ENCODE measurements at places on chromosomes 5 and 9.

DNA sequence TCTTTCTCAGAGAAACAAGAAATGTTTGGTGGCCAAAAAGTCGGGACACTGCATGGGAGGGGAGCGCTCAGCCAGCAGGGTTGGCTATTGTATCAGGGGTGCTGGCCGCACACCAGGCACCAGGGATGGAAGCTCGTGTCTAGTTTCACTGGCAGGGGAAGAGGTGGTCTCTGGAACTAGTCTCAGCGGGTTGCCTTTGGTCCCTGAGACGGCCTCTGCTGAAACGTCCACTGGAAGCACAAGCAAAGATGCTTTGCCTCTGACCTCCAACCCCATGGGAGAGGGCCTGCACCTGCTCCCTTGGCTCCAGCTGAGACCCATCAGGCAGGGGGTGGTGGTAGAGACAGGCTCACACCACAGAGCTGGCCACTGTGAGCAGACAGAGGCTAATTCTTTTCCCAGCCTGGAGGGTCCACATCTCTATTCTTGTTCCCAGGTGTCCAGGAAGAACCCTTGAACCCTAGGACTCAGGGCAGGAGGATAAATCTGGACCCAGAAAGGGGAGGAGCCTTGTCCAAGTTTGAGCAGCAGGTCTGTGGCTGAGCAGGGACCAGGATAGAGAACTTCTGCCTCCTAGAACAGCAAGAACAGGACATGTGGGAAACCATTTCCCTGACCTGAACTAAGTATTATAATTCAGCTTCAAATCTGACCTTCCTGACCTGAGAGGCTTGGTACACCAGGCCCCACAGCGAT lies 102.6 kb downstream of the RGS3 start:
- DNase-seq = no peak

- no peak for DNase-seq
Measured at GRCh38 chr9:130368631-130369103, 76.1 kb upstream of the ASS1 start.

DNA sequence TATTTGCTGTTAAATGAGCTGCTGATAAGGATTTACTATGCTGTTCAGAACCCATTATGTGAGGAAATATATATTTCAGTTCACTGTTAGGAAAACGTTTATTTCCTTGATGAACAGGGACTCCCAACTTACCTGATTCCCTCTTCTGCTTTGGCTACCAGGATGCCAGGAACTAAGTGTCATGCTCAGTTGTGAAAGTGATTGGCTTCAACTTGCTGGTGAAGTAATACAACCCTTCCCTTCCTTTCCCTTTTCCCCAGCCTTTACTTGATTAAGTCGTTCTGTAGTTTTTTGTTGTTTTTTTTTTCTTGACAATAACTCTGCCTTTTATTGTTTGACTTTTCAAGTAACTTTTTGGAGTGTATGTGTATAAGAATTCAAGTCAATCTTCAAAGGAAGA lies 309.3 kb downstream of the DOCK8 start:
- no peak for DNase-seq

DNA sequence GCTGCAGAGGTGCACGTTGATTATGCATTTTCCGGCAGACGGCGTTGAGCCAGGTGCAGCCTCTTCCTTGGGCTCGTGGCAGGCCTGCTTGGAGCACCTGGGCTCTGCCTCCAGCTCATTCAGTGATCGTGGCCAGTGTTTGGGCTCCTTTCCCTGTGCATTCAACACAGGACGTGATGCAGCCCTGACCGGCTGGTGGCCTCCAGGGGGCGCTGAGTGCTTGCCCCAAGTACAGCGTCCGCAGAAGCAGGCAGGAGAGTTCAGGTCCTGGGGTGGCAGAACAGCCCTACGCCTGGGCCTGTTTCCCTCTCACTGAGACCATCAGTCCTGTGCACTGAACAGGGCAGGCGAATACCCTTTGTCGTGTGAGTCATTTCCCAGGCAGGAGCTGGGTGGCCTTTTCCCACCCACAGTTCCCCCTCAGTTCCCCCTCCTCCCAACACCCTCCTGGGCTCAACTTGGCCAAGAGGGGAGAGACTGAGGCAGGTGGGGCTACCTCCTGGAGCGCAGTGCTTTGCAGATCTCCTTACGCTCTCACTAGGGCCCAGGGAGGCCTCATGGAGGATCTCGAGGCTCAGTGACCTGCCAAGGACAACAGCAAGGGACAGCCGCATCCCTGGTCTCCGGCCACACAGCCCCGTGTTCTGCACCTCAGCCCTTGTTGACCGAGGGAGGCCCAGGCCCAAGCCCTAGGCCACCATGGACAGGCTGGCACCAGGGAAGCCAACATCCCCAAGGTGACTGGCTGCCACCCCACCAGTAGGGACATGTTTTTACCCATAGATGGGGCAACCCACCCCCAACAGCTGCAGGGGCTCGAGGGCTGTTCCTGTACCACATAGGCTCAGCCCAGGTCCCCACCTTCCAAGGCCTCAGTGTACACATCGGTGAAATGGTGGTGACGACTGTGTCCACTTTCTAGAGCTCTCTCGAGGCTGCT lies 52.9 kb downstream of the LRSAM1 start:
- peak; percentile 63 for DNase-seq

GRCh38 chr5:178940569-178941360 lies at the start of gene ZNF454:
ZNF454 (plus strand) TSS chr5:178941198; CDS start chr5:178942792, 1,594 bp downstream.
- no peak for DNase-seq

- no peak for DNase-seq
Measured at GRCh38 chr5:128192368-128192767, 108.8 kb downstream of the SLC12A2 start.

DNA sequence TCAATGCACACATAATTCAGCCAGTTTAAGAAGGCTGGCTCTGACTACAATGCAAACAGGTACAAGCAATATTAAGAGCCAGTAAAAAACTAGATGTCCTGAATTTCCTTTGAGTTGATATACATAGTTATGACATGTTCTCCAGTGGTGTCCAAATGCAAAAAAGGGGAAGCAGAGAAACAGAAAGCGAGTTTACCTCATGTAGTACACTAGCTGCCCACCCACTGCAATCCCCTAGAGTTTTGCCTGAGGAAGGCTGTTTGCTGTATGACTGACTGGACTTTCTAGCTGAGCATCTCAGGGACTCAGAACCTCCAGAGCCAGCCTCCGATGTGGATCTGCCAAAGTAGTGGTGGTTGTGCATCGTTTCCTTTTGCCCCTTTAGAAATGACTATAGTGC lies 44.8 kb upstream of the SLC1A3 start:
- no peak for DNase-seq

GRCh38 chr9:116141864-116142561 lies 11.6 kb upstream of the PAPPA start:
- DNase-seq = no peak

- no peak for DNase-seq
Measured at GRCh38 chr9:35680331-35681105, 6.8 kb downstream of the CA9 start.

DNA sequence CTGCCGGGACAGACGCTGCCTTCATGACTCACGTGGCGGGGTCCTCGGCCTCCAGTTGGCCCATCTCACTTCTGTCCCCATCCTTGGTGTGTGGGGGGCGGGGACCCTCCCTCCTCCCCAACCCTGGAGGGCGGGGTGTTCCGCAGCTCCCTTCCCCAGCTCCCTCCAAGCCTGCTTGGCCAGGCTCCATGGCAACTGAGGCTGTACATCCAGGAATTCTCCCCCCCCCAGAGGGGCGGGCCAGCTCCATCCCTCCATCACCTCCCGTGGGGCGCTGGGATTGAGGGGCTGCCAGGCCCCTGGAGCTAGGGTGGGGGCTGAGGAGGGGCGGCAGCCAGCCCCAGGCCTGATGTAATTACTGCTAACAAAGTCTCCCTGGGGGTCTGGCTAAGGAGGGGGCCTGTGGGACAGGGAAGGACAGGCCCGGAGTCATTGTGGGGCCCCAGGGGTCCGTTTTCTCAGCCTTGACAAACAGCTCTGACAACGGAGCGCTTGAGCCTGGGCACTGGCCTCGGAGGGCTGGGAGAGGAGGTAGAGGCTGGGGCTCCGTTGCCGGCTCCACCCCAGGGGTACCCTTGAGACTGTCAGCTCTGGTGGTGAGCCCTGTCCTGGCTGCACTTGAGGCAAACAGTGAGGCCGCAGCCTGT lies 8.0 kb downstream of the DIPK1B start:
- no peak for DNase-seq

DNA sequence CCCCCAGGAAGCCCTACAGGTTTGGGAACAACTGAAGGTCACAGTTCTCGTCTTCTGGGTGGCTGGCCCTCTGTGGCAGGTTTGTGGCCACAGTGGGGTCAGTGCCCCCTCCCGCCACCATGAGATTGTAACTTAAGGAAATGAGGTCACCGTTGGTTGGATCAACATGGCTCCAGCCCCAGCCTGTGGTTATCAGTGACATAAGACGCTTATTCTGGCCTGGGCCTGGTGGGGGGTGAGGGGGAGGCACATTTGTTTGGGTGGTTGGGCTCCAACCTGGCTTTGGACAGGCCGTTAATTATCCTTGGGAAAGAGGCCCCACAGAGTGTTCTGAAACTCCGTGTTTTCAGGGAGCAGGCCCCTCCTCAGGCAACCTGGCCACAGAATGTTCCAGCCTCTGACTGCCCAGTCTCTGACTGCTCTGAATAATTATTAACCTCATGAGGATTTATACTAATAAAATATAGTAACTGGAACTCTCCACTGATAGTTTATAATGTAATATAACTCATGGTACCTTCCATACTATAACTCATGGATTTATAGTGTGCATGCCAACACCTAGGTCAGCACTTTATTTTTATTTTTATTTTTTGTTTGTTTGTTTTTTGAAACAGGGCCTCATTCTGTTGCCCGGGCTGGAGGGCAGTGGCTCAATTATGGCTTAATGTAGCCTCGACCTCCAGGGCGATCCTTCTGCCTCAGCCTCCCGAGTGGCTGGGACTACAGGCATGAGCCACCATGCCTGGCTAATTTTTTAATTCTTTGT lies 58.0 kb upstream of the RPL26L1 start:
- no peak for DNase-seq

DNA sequence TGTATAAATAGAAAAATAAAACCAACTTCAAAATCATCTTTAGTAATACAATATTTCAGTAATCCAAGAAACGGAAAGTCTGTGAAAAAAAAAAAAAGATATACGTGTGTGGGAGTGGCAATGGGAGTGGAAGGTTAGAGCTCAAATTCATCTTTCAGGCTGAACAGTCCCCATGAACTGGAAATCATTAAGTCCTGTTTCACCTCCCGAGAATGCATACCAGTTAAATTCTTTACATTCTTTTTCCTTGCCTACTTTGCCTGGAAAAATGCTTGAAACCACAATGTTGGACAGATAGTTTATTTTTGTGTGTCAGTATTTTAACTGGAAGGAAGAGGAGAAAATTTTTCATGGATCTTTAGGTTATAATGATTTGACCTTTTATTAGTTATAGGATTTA lies 166.8 kb downstream of the MUSK start:
- DNase-seq = no peak

- DNase-seq = no peak
Measured at GRCh38 chr9:36999728-37000333, 34.2 kb downstream of the PAX5 start.

DNA sequence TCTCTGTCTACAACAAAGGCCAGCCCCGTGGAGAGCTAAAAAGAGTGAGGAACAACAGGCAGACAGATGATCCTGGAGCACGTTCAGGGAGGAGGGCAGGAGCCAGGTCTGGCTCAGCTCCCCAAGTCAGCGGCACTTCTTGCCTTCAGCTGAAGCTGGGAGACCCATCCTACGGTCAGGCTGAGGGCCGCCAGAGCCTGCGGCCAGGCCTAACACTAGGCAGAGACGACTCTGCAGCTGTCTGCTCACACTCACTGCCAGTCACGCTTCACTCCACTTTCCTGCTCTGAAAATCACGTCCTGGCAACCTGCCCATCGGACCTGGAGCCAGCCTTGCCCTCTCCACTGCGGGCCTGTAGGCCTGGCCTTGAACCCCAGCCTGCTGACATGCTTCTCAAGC lies 160.9 kb upstream of the LHFPL2 start:
- no peak for DNase-seq

- DNase-seq = no peak
Measured at GRCh38 chr5:160655717-160656116, 196.3 kb downstream of the ATP10B start.

GRCh38 chr9:111853450-111853827 lies 43.2 kb upstream of the UGCG start:
- DNase-seq = no peak

GRCh38 chr5:119031905-119032304 lies 39.0 kb upstream of the DMXL1 start:
- DNase-seq = no peak

DNA sequence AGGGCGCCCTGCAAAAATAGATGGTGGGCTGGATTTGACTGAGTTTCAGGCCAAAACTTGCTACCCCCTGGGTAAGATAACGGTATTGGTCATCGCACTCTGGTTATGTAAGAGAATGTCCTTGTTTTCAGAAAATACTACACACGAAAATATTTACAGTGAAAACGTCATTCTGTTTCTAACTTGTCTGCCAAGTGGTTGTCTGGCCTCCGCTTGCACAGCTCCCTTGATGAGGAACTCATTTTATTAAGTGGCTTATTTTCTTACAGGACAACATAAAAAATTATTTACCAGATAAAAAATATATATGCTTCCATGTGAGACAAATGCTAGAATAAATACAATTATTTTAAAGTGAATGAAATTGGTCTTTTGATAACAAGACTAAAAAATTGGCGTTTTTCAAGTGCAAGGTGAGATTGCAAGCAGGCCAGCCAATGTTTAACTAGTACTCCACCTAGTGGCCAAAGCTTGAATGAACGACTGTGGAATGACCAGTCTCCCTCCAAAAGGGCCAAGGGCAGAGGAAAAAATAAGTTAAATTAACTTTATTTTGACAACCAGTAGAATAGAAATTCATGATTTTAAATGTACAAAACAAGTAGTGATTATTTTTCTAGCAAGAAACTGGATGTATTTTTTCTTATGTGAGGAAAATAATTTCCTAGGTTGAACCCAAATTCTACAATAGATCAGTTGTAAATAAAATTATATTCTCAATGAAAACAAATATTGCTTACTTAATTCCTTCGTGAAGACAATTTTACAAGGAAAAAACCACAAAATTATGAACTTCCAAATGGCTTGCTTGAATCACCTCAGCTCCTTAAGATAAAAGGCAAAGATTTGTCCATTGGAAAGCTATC lies 93.2 kb downstream of the ZFAND5 start:
- DNase-seq = peak; percentile 11

DNA sequence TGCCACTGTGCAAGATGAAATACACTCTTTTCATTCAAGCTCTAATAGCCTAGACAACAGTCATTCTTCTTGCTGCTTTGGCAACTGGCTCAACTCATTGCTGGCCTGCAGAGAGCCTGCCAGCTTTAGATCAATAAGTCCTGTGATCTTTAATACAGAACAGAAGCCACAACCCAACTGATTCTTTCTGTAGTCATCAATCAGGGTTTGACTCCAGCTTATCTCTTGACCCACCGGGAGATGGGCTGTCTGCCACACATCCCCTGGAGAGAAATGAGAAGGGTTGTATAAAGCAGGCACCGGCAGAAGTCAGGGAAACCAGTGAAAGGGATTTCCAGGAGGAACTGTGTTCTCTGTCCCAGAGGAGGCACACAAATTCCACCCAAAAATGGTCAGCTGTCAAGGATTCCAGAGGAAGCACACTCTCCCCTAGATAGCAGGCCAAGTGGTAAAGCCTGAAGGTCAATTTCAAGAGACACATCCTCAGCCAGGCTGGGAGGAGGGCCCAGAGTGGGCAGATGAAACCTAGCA lies 24.5 kb downstream of the LHFPL2 start:
- DNase-seq = no peak

Measured in effector memory CD4-positive, alpha-beta T cell (primary cell).